Right hindlimb (tissue), 1 donor: ENCODE measurements at places on chromosomes 11 and 22.
A peak's percentile ranks its signal among the peaks of the same experiment; 100 is the strongest.

DNA sequence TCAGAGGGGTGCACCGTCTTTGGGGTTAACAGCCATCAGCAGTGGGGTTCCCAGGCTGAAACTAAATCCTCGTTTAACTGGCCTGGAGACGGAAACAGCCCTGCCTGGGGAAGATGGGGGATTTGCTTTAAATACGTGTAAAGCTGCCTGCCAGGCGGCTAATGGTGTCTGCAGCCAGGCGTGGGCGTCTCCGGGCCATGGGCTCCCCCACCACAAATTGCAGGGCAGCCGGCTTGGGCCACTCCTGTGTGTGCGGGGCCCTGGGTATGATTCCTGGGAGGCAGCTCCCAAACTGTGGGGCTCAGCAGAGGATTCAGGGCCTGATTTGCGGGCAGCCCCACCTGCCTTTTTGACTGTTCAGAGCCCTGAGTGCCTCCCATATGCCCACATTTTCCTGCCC is 110.5 kb downstream of the KCNQ1 start:
- DNase-seq = peak; percentile 56

GRCh38 chr11:21007297-21007696 is 337.9 kb downstream of the NELL1 start:
- no peak for DNase-seq

GRCh38 chr11:67572747-67573419 is 10.7 kb upstream of the GSTP1 start:
- no peak for DNase-seq

DNA sequence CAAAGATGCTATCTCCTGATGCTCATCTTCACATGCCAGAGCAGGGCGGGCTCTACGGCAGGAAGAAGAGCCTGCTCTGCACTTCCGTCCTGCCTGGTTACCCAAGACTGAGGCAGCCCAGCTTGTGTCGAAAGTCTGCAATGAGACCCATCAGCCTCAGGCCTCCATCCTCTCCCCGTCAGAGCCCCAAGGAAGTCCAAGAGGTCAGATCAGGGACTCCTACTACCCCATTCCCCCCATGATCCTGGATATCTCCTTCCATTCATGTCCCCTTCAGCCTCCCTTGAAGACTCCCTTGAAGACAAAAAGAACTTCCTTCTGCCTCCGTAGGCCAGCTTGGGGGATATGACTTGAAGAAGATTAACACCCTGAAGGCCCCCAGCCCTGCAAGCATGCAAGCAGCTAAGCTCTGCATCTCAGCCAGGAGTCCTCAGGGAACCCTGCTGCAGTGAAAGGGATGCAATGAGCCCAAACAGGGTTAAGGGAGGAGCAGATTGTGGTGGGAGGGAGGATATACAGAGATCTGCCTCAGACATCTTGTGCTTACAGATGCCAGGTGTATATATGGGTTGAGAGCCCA is 85.6 kb downstream of the TRIM29 start:
- DNase-seq = peak; percentile 5

DNA sequence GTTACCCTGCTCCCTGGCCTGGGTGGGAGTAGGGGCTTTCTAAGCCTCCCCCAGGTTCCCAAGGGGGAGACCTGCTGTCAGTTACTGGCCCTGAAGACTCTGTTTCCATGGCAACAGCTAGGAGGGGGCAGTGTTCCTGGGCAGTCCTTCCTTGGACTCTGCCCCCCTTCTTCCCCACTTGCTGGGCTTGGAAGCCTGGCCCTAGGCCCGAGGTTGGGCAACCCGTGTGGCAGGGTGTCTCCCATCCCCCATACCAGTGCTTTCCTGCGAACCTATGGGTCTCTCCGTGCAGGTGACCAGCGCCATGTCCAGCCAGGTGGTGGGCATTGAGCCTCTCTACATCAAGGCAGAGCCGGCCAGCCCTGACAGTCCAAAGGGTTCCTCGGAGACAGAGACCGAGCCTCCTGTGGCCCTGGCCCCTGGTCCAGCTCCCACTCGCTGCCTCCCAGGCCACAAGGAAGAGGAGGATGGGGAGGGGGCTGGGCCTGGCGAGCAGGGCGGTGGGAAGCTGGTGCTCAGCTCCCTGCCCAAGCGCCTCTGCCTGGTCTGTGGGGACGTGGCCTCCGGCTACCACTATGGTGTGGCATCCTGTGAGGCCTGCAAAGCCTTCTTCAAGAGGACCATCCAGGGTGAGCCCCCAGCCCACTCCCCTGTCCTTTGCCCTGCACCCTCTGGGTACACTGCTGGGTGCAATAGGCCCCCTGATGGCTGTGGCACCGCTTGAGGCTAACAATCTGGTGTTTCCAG is 1.7 kb downstream of the ESRRA start:
- no peak for DNase-seq

DNA sequence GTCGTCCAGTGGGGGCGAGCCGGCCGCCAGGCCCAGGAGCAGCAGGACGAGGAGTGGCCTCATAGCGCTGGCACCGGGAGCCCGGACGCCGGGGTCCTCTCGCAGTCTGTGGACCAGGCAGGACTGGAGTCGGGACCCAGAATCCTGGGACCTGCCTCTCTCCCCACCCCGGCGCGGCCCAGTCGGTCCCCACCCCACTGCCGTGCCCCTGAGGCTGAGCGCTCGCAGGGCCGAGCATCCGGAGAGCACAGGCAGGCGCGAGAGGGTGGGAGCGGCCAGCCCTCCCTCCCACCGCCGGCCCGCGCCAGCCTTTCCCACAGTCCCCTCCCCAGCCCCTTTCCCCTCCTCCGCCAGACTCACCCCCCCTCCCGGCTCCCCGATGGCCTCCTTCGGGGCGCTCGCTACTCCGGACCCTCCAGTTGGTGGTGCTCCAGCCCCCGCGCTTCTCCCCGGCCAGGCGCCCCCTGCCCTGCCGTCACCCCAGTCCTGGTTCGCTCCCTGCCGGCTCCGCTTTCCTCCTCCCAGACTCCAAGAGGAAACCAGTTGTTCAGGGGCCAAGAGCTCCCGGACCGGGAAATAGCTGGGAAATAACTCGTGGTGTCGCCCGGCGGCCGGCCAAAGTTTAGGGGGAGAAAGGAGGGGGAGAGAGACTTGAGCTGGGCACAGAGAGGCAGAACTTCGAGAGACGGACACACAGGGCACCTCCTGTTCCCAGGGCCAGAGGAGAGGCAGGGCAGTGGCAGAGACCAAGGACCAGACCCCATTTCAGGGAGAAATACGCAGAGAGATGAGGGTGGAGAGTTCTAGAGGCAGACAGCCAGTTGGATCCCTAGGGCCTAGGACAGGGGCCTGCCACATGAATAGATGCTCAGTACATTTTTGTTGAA is at the start of gene C1QTNF5:
C1QTNF5 (minus strand) TSS at position 549 of the 887 bp plus-strand sequence; CDS start at position 63, 486 bp downstream.
- DNase-seq = peak; percentile 95

DNA sequence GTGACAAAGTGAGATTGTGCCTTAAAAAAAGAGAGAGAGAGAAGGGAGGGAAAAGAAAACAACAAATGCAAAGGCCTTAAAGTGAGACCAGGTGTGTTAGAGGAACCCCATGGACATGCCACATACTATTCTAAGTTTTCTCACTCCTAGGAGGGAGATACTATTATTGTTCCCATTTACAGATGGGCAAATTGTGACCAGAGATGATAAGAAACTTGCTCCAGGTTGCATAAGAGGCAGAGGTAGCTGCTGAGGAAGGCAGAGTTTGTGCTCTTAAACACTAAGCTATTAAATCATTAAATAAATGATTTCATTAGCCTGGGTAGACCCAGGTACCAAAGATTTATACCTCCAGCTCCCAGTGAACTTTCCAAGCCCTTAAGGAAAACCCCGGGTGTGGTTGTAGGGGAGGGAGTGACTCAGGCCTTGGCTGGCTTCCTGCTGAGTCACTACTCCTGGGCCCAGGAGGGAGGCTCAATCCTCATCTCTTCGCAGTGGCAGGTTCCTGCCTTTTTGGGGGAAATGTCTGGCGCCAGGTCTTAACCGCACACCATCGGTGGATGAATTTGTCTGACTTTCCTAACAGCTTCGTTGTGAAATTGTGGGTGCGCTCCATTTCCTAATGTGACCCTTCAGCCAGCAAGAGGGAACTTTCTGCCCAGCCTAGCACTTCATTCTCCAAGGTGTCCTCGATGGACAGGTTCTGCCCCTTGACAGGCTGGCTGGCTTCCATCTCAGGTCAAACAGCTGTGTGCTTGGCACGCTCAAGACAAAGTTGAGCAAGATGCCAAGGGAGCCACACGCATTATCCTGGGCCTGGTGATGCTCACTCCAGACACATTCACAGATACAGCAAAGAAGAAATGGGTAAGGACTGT is 33.4 kb upstream of the PTPRJ start:
- DNase-seq = peak; percentile 49

- no peak for DNase-seq
Observed at GRCh38 chr22:43862882-43863202, 529 bp upstream of the SULT4A1 start.

DNA sequence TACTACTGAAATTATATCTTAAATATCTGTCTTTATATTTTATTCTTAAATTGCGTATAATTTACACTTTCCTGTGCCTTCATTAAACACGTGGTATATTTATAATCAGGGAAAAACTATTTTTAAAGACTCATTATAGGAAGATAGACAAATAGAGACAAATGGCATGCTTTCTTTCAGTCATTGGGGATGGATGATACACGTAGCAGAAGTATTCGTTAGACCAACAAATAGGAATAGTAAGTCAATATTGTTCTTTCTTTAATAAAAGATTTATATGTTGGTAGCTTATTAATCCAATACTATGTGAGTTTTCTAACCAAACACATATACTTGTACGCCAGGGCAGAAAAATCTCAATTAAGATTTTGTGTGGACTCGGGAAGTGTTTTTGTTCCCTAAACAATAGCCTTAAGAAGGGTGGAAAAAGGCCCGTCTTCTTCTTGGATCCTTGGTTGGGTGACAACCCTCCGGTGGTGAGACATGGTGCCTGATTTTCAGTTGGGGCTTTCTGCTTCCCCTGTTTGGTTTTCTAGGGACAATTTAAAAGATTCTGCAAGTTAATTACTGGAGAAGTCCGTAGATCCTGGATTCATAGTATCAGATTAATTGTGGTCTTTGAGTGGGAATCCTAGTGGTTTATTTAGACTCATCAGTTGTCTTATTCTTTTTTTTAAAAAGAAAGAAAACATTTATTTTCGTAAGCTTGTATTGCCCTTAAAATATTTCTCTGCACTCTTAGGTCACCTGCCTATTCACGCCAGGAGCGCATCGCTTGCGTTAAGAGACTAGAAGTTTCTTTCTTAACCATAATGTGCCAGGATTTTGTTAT is 83.5 kb upstream of the WNT7B start:
- no peak for DNase-seq

DNA sequence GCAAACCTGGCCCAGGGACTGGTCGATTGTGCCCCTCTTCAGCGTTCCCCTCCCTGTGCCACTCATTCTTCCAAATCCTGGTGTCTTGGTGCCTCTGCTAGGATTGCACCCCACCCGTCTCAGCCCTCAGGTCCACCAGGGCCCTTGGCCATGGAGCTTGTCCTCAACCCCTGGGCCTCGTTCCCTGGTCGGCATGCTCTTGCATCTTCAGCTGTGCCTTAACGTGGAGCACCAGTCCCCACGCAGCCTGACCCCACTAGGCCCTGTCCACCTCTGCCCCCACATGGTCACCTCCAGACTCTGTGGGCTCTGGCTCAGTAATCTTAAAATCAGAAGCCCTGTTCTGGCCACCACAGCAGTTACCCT is 61.1 kb downstream of the OSBP2 start:
- DNase-seq = no peak

DNA sequence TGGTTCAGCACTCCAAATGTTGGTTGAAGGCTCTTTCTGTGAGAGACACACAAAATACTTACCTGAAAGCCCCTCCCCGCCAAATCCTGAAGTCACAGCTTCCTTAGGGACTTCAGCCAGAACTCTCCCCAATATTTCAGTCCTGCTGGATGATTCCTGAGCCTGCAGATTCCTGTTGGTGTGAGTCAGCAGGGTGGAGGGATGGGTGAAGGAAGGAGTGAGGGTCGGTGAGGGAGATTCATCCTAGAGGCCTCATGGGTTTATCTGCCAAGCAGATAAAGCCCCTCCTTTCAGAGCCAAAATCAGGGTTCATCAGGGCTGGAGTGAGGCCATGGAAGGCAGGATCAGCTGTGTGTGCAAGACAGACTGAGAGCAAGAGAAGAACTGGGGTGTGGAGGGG is 37.9 kb downstream of the SMIM38 start:
- DNase-seq = no peak

DNA sequence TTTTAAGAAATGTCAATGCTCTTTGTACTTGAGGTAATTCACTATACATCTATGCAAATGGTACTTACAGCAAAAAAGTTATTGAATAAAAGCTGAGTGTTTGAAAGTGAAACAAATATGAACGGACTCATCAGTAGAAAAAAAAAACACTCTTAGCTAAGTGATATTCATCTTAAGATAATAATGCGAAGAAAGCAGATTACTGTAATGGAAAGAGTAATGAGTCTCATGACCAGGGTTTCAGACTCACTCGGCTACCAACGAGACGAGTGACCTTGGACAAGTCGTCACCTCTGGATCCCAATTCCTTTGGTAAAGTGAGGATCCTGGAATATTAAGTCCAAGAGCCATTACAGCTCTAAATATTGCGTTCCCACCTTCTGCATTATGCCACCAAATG is 57.0 kb downstream of the PACSIN2 start:
- DNase-seq = no peak

- DNase-seq = no peak
Observed at GRCh38 chr11:117554601-117555333, 227.1 kb downstream of the CEP164 start.

DNA sequence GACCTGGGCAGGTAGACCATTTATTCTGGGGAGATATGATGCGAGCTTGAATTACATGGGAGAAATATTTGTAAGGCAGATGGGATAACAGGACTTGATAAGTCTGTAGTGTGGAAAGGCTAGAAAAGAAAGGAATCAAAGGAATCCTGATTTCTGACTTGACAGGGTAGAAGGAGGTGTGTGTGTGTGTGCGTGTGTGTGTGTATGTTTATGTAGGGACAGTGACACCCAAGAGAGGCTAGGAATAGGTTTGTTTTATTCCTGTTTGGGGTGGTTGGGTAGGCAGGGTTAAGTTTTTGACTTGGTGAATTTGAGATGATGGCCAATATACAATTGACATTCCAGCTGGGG is 390 bp upstream of the HTATIP2 start:
- no peak for DNase-seq

DNA sequence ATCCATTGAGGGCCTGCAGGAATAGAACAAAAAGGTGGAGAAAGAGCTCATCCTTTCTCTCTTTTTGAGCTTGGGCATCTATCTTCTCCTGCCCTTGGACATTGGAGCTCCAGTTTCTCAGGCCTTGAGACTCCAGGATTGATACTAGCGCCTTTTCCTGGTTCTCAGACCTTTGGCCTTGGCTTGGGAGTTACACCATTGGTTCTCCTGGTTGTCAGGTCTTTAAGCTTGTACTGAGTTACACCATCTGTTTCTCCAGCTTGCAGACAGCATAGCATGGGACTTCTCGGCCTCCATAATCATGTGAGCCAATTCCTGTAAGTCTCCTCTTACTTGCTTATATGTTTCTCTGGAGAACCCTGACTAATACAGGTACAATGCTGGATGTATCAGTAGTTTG is 72.6 kb downstream of the GRK3 start:
- no peak for DNase-seq

GRCh38 chr11:122101625-122102291 is 14.3 kb downstream of the BLID start:
- DNase-seq = peak; percentile 94
